HS-5 (cell line): ENCODE measurements at places on chromosomes 5 and 9.

DNA sequence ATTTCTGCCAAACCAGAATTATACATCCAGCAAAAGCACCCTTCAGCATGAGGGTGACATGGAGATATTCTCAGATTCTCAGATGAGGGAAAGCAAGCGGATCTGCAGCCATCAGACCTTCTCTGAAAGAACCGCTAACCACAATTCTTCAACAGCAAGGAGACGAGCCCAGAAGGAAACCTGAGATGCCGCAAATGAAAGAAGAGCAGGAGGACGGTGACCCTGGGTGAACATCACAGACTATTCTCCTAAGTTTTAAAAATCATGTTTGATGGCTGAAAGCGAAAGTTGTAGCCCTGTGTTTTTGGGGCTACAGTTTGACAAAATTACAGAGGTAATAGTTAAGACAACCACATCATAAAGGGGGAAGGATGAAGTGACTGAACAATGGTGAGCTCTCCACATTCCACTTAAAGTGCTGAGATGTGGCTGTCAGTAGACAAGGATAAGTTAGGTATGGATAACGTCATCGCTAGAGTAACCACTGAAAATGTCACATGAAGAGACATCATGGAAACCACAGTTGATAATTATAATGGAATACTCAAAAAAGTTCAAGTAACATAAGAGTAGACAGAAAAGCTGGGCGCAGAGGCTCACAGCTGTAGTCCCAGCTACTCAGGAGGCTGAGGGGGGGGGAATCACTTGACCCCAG is 31.5 kb upstream of the NSMF start:
- DNase-seq: no peak

DNA sequence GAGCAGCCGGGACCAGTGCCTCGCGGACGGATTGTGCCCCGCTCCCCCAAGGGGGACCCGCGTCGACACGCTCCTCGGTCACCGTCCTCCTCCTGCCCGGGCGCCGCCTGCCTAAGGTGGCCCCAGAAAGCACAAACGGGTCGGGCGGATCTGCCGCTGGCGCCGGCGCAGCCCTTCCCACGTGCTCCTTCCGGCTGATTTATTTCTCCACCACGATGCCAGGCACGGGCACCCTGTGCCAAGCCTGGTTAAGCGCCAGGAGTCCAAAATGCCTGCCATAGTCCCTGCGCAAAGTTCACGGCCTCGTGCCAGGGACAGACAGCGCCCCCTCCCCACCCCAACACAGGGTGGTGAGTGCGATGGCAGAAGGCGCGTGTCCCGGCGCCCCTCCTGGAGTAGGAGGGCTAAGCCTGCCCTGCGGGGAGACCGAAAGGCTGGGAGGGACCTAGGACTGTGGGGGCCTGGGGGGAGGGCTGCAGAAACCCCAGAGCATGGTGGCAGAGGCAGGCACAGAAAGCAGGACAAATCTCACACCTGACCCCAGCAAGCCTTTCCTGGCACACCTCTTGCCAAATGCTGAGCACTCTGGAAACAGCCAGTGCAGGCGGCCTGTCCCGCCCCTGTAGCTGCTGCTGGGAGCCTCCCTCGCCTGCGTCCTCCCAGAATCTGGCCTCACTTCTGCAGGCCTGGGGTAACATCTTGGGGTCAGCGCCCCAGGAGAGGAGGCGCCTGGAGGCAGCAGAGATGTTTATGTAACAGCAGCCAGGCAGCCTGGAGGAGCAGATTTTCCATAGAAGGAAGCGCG is 1.1 kb upstream of the NOTCH1 start:
- no peak for DNase-seq

DNA sequence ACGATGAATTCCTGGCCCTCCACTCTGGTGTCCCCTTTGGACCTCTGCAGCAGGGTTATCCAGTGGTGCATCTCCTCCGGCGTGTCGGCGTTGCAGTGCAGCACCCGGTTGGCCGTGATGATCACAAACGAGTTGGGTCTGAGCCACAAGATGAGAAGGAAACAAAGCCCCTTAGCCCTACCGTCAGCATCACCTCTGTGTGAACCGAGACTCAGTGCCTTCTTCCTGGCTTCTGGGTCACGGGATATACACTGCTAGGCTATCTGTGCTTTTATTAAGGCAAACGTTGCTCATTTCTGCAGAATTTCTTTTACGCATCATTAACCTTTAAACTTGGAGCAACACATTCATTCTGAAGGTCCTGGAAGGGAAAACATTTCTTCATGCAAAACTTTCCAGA is 65.1 kb upstream of the RETREG1 start:
- DNase-seq: no peak

- no peak for DNase-seq
These were observed 10.4 kb upstream of the CEL start for GRCh38 chr9:133051281-133051900.

DNA sequence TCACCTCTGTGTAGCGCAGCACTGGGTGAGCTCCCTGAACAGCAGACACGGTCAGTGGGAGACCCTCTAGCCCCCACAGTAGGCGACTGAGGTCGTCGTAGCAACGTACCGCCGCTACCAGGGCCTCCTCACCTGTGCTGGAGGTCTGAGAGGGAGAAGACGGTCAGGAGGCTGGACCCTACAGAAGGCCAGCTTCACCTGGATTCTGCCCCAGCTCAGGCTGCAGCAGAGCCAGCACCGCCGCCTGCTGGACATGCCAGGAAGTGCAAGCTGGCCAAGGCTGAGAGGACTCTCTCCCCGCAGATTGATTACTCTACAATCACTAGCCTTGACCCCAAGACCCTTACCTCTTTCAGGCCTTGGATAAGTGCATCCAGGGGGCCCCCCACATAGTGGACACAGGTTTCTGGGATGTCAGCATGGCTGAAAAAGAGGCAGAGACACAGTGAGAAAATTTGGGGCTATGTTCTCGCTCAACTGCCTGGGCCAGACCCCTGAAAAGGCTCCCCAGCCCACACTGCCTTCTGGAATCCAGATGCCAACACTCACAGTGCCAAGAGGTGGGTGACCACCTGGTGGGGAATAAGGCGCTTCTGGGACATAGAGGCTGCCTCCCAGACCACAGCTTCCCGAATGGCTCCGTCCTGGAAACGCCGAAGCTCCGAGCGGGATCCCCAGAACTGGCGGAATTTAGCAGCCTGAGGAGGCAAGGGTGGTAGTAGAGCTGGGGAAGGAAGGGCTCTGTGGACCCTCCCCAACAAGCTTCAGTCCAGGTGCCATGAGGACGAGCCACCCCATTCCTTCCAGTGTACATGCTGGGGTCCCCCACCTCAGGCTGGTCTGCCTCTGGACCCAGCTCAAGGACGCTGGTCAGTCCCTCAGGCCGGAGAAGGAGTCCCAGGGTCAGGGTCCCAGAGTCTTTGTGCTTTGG is 6.9 kb downstream of the NOL6 start:
- DNase-seq: no peak
